Lung (tissue), 17 donors: ENCODE measurements at places on chromosomes 7 and 10. TPM values are rescaled to one million over a fixed set of nuclear protein-coding genes. Genes with fewer than 3 reads are reported as not detected.

Gene CUL2
- 7.7 TPM for polyA plus RNA-seq

Gene PTF1A
- not detected for polyA plus RNA-seq

Gene FOXI2
- 0.08 TPM for polyA plus RNA-seq

Gene SNCG
- polyA plus RNA-seq, result 5.5 TPM

Gene RAPGEF5
- 35.8 TPM for polyA plus RNA-seq

Gene TAS2R5
- polyA plus RNA-seq, result 0.41 TPM

GRCh38 chr10:27638071-27638750 is 107.4 kb downstream of the MKX start:
- peak; percentile 10 for DNase-seq

DNA sequence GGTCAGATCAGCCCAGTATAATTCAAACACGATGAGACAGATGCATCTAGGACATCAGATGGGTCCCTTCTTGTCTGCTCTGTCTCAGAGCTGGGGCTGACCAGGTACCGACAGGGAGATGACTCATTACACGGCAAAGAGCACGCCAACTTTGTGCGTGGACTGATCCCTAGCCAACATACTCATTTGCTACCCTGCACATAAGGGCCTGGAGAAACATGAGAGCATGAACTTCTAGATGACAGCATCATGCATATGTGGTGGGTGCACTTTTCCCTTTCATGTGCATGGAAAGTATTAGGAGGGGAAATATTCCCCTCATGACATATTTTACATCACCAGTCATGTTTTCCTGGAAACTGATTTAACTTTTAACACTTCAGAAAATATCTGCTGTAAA is 35.1 kb upstream of the NPVF start:
- no peak for DNase-seq

GRCh38 chr7:71735961-71736556 is 604.1 kb downstream of the GALNT17 start:
- DNase-seq, result peak; percentile 79

- DNase-seq, result no peak
Observed at GRCh38 chr7:116095396-116095795, 64.8 kb upstream of the TFEC start.

DNA sequence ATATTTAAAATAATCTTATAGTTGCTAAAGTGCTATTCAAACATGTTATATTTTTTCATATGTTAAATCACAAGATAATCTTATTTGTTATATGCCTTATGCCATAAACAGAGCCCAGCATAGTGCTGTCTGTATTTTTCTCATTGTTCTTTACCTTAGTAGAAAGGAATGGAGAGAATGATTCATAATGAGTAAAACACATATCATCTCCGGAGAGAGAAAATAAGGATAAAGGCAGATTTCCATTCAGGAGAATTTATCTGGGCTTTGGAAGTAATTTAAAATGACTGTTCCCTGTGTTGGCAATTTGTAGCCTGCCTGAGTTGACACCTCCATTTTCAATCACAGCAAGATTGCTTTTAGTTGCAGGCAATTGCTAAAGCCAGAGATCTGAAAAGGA is 30.2 kb downstream of the CHN2 start:
- DNase-seq, result no peak

- DNase-seq, result no peak
Observed at GRCh38 chr10:101290431-101290830, 61.2 kb upstream of the LBX1 start.

GRCh38 chr7:91030680-91031380 is 233.4 kb upstream of the FZD1 start:
- DNase-seq, result no peak

DNA sequence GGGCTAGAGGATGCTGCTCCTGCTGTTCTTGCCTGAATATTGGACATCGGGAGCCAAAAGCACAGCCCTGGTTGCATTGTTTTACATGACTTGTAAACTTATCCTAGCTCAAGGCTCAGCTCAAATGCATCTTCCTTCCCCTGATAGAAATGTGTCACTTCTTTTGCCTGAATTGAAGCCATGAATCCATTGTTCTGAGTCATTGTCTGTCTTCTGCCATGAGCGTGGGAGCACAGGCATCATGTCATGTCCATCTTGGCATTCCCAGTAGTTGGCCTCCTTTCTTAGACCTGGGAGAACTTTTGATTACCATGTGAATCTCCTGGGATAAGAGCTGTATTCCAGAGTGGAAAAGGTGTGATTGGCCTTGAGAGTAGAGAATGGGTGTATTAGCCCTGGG is 54.1 kb upstream of the OPN4 start:
- DNase-seq, result no peak

GRCh38 chr7:1592299-1592871 is 22.6 kb upstream of the PSMG3 start:
- DNase-seq, result no peak

GRCh38 chr10:35445150-35445884 is 109.0 kb downstream of the CCNY start:
- no peak for DNase-seq

DNA sequence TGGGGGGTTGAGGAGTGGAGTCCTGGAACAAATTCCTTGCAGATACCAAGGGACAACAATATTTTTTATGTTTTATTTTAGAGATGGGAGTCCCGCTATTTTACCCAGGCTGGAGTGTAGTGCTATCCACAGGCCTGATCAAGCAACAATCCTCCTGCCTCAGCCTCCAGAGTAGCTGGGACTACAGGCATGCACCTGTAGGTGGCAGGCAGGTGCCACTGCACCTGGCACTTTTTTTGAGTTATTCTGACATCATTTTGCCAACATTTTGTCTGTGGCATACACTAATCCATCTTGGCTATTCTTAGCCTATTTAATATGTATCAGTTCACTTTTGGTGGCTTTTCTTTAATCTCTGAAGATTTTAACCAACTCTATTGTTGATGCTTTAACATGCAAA is 317.8 kb upstream of the MTPN start:
- DNase-seq, result no peak

DNA sequence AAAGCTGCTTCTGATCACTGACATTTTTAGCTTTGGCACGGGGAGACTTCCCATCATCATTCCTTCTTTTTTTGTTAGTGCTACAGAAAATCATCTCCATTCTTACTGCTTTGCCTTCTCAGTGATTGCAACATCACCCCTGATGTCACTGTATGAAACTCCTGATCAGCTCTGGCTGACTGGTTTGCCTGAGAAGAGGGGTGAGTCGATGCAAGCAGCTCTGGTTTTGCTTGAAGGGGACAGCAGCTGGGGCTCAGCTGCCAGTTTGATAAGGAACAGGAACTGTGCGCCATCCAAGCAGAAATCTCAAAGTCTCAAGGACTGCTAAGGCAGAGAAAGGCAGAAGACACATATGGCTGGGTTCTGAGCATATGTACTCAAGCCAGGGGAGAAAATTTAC is 808.5 kb upstream of the CELF2 start:
- DNase-seq, result peak; percentile 84

- no peak for DNase-seq
Observed at GRCh38 chr7:47000561-47000960, 581.4 kb downstream of the TNS3 start.
